NCI-H1417 treated with DMSO at 0.1 percent for 48 hours (cell line): ENCODE measurements at places on chromosomes 12 and 14.
A peak's percentile ranks its signal among the peaks of the same experiment; 100 is the strongest.

DNA sequence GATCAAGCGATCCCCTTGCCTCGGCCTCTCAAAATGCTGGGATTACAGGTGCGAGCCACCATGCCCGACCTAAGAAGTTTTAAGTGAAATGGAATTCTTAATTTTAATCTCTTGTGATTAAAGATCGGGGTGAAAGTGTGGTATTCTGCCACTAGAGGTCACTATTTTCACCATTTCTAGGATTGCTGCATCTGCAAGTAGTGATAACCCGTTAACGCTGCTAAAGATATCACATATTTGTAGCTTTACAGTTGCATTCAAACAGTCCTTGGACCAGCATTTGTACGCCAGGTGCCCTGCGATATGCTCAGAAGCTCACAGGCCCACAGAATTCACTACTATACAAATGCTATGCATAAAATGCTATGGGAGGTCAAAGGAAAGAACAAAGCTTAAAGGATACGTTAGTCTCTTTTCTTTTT, 19.3 kb downstream of the CCDC62 start:
- DNase-seq = peak; percentile 46

GRCh38 chr14:43369710-43370564, 1137.1 kb downstream of the FSCB start:
- DNase-seq = no peak

- DNase-seq = no peak
These were observed 73.2 kb downstream of the SLC2A13 start for GRCh38 chr12:40032433-40033241.

DNA sequence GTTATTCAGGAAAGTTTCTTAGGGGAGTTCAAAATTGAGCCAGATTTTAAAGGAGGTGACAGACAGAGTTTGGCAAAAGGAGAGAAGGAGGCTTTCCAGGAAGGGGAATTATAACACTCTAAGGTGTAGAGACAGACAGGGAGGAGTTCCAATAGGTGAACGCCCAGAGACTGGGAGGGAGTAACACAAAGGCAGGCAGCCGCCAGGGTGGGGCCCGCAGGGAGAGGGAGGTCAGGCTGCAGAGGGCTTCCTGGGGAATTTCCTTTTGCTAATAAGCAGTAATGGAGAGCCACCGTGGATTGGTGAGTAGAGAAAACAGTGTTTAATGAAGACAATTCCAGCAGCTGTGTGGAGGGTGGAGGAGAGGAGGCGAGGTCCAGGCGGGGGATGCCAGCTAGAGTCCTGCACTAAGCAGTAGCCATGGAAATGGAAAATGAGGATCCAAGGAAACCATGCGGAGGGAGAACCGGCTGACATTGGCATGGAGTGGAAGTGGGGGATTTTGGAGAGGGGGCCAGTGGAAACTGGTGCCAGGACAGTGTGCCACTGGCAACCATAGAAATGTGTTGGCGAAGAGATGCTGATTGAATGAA, 22.2 kb downstream of the GRIN2B start:
- no peak for DNase-seq

GRCh38 chr12:65526311-65526710, 247.8 kb downstream of the MSRB3 start:
- no peak for DNase-seq

- DNase-seq = no peak
These were observed 75.2 kb downstream of the LRRC74A start for GRCh38 chr14:76901171-76902055.

GRCh38 chr12:75982979-75983660, 48.5 kb downstream of the PHLDA1 start:
- no peak for DNase-seq

DNA sequence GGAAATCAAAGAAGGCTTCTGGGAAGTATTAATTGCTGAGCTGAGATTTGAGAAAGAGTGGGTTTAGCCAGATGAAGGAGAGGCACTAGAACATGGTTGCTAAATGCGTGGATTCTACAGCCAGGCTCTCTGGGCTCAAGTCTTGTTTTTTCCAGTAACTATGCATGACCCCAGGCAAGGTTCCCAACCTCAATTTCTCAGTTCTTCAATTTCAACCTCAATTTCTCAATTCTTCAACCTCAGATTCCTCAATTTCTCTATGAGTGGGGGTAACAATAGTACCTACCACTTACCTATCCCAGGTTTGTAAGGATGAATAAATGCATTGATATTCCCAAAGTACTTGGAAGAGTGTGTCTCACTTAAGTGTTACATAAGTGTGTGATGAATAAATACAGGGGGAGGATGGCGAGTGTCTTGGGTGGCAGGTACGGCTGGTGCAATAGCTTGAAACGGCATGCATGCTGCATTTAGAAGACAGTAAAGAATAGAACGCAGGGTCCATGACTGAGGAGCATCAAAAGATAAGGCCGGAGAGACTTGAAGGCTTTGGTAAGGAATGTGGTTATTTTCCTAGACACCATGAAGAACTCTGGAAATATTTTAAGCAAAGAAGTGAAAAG, 149.1 kb upstream of the ATP2B1 start:
- DNase-seq = no peak

- no peak for DNase-seq
These were observed 31.4 kb downstream of the P2RX4 start for GRCh38 chr12:121241156-121241970.

DNA sequence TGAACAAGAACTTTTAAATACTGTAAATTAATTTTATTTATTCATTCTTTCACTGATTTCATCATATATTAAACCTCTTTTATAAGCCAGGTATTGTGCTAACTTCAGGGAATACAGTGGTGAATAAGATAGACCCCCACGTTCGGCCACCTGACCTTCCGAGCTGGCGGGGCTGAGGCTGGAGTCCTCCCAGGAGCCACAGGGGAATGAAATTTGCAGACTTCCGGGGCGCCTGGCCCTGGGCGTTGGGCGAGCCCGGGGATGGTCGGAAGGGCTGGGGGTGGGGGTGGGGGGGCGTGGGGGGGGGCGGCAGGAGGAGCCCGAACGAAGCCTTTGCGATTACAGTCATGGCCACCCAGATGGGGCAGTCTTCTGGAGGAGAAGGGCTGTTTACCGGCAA, 383.4 kb downstream of the PAWR start:
- no peak for DNase-seq

- no peak for DNase-seq
These were observed 257.6 kb downstream of the ETNK1 start for GRCh38 chr12:22882559-22882958.

DNA sequence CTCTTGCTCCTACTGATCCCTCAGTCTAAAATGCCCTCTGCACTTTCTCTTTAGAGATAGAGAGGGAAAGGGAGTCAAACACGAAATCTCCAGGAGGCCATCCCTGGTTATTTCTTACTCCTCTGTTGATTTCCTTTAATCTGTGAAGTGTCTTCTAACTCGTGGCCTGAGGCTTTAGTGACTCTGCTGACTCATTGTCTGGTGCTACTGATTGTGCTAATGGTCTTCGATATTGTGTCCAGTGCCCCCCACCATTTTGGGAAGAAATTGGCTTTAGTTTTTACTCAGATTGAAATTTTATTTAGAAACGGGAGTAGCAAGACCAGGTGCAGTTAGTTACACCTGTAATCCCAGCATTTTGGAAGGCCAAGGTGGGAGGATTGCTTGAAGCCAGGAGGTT, 839 bp downstream of the CLEC9A start:
- no peak for DNase-seq

DNA sequence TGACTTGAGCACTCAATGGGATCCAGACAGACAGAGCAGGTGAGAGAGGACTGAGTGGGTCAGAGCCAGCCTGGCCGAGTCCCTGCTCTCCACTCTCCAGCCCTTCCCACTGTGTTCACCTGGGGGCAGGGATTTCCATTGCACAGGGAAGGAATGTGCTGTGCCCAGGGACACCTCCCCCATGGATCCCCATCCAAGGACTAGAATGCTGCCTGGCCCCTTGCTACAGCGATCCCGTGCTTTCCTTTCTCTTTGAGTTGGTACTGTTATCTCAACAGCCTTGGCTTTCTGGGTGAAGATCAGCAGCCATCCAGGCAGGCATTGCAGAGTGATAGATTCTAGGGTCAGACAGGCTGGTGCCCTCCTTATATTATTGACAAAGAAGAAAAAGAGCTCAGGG, 60.3 kb upstream of the DLK1 start:
- DNase-seq = no peak

GRCh38 chr12:72828662-72829324, 556.6 kb downstream of the TRHDE start:
- no peak for DNase-seq

- DNase-seq = no peak
These were observed 12.8 kb downstream of the DIP2B start for GRCh38 chr12:50517421-50518048.

DNA sequence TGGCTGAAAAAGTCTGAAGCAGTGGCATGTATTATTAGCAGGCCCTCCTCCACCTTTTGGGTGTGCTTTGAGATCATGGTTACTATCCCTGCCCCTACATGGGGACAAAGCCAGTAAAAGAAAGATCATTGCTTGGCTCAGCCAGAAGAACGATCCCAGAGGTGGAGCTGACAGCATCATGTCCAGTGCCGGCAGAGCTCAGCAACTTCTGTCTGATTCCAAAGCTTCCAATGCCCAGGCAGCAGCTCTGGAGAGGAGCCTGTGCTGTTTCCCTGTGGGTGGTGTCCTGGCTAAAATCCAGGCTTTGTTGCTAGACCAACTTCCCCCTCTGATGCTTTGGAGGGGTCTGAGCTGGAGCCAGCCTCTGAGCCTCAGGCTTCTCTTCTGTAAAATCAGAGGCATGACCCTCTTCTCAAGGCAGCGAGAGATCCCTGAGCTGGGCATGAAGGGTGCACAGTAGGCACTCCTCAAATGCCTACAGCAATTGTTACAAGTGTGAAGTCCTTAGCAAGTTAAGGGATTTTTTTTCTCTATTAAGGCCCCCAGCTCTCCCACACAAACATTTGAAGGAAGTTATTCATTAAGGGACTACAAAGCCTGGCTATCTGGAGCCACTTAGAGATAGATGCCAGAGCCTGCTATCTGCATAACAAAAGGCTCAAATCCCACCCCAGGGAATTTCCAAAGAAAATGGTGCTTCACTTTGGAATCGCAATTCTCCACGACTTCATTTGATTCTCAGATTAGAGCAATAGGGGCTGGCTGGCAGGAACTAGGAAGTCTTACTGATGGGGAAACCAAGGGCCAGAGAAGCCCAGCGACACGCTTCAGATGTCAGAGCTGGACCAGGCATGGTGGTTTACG, 10.9 kb upstream of the GSC start:
- DNase-seq = no peak

DNA sequence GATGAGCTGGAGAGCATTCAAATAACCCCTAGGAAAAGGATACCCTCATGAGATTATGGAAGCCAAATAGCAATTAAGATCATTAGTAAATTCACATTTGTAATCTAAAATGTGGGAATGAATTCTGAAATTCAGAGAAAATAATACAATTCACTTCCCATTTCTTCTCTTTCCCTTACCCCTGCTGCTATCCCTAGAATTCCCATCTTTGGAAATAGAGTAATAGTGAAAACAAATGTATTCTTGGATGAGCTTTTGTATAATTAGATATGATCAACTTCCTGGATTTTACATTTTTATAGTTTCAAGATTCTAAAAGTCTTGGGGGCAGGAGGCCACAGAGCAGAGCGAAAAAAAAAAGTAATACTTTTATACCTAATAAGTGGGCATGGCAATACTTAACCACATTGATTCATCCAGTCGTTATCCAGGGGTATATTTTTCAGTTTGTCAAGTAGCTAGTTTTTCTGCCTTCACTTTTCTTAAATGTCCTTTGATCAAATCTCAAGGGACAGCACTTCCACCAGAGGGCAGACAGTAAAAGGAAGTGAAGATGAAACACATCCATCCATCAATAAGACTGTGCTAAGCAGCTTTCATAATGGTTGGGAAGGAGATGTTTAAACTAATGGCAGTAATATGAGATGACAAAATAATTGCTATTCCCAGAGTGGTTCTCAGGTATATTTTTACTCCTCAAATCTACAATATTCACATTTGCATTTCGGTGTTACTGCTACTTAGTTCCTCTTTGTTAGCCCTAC, 401.3 kb downstream of the DIO2 start:
- no peak for DNase-seq

DNA sequence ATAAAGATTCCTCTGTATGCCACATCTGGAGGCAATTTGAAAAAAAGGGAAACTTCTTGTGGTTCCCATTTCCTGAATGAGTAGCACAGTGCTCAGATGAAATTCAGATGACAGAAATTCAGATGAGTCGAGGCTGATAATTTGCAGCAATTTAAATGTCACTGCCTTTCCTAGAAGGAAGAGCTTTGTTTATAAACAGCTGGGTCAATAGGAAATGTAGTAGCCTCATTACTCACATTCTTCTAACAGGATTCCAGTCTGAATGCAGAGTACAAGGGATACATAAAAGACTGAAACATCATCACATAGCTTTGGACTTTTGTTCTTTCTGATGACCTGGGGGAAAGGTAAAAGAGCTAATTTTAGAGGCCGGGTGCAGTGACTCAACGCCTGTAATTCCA, 11.3 kb upstream of the DACT1 start:
- no peak for DNase-seq

GRCh38 chr12:117684471-117684870, 284.3 kb downstream of the KSR2 start:
- no peak for DNase-seq

GRCh38 chr12:85374981-85375380, 95.0 kb downstream of the ALX1 start:
- no peak for DNase-seq

GRCh38 chr12:117486840-117487659, 125.6 kb upstream of the NOS1 start:
- DNase-seq = no peak

DNA sequence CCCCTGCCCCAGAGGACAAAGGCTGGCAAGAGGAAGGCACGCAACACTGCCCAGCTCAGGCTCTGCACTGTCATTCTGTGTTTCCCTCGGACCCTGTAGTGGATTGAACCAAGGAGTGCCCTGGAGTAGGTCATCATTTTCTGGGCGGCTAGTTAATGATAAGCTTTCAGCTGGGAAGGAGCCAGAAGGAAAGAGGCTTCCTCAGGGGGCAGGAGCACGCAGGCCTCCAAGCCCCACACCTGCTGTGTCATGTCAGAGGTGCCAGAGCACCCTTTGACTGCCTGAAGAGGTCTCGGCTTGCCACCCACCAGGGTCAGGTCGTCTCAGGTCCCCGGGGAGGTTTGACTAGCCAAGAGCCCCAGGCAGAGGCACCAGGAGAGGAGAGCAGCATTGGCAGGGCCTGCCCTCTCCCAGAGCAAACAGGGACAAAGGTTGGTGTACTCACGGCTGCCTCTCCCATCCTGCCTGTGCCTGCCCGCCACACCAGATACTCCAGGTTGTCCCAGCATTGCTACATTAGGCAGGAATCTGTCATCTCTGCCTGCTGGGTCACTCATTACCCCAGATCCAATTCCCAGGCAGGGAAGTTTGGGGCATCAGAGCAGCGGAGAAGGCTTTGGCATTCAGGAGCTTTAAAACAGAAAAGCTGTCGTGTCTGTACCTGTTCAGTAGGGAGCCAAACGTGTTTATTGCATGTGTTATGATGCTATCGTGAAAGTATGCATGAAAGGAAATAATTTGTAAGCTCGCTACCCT, 33.5 kb upstream of the ATP2A2 start:
- DNase-seq = no peak
